ENCODE measurements at places on chromosomes 7 and 10.
A peak's percentile ranks its signal among the peaks of the same experiment; 100 is the strongest.

DNA sequence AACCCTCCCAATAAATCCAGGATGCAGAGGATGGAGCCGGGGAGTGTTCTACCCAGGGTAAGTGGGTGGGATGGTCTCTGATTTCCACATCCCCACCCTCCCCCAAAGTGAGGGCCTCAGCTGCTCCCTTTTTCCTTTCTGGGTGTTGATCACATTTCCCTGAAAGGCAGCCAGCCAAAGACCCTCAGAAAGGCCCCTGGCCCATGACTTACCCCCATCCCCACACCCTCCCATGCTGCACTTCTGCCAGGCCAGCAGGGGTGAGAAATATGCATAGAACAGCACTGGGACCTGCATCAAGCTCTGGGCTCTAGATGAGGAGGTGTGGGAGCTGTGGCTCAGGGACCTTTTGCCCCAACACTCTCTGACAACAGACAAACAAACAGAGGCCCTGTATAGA is 927.3 kb upstream of the ZNF722 start:
- no peak for DNase-seq

DNA sequence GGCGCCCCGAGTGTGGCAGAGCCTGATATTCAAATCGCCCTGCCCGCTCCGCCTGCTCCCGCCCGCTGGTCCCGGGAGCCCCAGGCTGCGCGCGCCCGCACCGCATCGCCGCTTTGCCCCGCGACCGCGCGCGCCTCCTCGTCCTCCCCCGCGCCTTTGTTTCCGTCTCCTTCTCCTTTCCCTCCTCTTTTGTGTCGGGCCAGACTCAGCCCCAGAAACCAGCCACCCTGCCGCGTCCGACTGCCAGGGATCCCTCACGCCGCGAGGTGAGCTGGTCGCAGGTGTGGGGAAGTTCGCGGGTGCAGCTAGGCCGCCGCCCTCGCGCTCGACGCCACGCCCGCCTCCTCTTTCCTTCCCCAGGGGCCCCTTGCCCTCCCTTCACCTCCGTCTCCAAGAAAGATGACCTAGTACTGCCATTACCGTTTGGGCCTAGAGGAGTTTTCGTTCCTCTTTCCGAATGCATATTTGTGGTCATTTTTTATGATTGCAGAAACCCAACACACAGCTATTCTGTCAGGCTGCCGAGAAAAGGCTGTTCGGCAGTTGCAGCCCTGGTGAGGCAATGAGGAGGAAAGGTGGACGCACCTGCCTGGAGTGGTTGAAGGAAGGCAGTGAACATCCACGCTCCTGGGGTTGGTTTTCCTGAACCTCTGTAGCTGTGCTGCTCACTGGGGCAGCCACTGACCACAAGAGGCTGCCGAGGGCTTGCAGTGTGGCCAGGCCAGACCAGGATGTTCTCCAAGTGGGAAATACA is 107.3 kb downstream of the SNX10 start:
- peak; percentile 43 for DNase-seq

GRCh38 chr10:44975431-44976331 is 2.9 kb downstream of the DEPP1 start:
- no peak for DNase-seq

- no peak for DNase-seq
Measured at GRCh38 chr7:147062897-147063296, 946.3 kb downstream of the CNTNAP2 start.

DNA sequence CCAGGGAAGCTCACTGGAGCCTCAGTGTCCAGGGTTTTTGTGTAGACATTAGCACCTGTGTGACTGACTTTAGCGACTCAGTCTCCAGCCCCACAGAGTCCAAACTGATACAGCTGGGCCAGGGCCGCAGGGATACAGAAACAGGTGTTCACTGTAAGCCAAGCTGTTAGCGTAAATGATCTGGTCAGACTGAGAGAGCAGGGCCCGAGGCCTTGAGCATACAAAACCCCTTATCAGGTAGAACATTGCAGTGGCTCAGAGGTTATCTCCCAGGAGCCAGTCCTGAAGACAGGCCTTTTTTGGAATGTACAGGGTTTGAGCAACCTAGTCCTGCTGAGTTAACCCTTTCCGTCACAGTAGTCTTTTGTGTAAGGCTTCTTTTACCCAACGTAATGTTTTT is 25.0 kb downstream of the LHPP start:
- DNase-seq: no peak

- peak; percentile 20 for DNase-seq
Measured at GRCh38 chr7:106462365-106462859, 177.6 kb upstream of the NAMPT start.

- no peak for DNase-seq
Measured at GRCh38 chr7:104816537-104816936, 197.5 kb upstream of the KMT2E start.

DNA sequence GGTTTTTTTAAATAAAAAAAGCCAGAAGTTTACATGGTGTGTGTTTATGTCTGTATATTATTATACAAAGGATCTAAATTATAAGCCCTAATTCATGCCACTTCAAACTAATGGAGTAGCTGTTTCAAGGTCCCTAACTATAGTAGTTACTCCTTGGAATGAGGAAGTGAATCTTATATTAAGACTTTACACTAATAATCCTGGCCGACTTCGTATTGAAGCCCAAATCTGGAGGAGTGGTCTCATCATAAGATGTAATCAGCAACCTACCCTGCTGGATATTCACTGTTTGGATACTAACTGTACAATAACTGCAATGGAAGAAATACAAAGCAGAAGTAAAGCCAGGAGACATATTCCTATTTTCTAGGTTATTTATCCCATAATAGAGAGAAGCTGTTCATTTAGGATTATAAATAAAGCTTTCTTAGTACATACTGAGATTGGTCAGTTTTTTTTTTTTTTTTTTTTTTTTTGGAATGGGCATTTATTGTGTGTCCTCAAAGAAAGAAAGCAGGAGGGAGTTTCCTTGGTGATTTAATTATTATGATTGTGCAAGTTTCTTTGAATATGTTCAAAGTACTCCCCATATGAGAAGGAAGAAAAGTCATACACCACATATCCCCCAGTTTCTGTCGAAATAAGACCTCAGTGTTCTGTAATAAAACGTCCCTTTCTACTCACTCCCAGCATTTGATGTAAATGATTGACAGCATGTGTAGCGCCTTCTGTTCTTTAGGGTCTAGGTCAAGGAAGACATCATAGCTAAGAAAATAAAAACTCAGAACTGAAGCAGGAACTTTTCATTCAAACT is 397.8 kb downstream of the EXOC4 start:
- no peak for DNase-seq

DNA sequence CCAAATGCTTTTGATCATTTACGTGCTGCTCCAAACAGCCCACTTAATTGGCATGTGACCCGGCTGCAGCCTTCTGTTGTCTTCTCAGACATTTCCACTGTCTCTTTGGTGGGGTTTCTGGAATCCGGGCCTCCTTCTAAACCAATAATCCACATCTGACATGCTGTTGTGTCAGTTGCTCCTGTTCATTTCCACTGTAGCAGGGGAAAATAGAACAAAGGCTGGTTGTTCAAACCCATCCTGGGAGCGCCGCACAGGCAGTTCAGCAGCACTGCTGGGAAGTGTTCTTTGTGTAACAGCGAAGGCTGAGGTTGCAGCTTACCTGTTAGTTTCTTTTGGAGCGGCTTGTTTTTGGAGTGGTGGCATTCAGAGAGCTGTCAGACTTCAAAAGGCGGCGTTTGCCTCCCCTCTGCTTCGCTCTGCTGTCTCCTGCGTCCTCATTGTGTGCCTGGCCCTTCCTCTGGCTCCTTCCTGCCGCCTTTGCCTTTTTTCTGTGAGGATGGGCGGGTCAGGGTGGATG is 149.4 kb downstream of the SNX10 start:
- no peak for DNase-seq

GRCh38 chr10:22698941-22699440 is 15.4 kb downstream of the PIP4K2A start:
- no peak for DNase-seq

GRCh38 chr7:100894860-100895700 is 608 bp downstream of the ACHE start:
- no peak for DNase-seq

DNA sequence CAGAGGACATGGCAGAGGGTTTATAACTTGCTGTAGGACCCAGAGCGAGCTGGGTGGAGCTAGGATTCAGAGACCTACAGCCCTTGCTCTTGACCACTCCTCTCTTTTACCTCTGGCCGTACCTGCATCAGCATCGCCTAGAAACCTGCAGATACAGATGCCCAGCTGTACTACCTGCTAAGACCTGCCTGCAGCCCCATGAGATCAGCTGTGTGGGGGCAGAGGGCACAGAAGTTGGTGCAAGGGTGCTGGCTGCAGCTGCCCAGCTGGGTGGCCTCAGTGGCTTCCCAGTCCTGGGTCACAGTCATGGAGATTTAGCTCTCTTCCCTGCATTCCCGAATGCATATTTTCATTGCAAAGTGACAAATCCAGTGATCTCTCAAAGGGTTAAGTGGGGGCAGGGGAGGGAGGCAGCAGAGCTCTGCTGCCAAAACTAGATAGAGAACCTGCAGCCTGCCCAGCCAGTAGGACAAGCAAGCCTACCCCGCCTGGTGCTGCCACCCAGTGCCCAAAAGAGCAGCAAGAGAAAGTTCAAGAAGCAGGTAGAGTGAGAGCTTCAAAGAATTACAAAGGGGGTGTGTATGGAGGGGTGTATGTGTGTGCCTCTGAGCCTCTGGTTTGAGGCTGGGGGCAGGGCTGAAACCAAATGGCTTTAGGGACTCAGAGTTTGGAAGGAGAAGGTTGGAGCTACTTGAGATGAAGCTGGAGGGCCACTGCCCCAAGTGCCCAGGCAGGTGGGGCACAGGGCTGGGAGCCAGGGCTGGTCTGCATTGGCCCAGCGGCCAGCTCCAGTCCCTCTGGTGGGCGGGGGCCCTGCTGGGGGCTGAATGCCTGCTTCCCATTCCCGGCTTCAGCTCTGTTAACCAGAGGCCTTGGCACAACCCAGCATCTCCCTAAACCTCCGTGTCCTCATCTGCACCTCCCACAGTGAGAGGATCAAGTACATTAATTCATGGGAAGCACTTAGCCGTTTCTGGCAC is 6.9 kb downstream of the FAM241B start:
- DNase-seq: no peak

DNA sequence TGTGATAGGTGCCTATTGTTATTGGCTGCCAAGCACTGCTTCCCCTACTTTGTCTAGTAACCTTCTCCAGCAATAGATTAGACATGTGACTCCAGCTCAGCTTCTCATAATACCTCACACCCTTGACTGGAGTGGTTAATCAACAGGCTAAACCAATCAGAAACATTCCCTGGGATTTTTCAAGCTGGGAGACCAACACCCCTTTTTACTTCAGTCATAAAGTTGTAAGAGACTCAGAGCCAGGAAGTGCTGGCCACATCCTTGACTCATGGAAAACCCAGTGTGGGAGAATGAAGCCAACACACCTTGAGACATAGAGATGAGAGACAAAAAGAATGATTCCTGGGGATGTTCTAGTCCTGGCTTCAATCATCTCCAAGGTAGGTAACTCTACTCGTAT is 62.6 kb upstream of the HECTD2 start:
- no peak for DNase-seq

- DNase-seq: no peak
Measured at GRCh38 chr7:84144480-84144879, 50.1 kb downstream of the SEMA3A start.

DNA sequence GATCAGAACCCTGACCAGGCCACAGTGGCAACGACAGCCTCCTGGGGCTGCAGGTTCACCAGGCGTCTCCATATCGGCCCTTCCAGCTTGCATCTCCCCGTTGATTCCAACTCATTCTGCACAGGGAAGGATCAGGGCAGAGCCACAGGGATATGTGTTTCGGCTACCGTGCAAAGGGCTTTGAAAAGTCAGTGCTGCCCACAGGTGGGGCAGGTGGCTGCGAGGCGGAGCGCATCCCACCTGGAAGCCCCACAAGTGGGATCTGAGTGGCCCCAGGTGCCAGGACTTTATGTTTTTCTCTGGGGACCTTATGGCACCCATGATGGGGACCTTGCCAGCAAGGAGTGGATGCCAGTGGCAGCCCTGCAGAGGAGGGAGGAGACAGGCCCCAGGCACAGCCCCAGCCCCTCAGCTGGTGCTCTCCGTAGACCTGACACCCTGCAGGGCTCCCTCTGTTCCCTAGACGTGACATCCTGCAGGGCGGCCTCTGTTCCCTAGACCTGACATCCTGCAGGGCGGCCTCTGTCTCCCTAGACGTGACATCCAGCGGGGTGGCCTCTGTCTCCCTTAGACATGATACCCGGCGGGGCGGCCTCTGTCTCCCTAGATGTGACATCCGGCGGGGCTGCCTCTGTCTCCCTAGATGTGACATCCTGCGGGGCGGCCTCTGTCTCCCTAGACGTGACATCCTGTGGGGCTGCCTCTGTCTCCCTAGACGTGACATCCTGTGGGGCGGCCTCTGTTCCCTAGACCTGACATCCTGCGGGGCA is 189.4 kb downstream of the ELFN1 start:
- DNase-seq: no peak

DNA sequence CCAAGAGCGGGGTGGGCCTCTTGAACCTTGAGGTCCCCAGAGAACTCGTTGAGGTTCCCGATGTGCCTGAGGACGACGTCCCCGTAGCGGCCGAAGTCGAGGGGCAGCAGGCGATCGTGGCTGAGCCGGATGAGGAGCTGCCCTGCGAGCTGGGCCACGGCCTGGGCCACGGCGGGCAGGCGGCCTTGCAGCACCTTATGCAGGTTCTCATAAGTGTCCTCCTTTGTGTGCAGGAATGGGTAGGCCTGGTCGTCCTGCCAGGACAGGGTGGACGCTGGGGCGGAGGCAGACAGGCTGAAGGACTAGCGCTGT is 14.2 kb downstream of the TFR2 start:
- DNase-seq: no peak

GRCh38 chr7:151851782-151852181 is 25.1 kb downstream of the PRKAG2 start:
- no peak for DNase-seq

DNA sequence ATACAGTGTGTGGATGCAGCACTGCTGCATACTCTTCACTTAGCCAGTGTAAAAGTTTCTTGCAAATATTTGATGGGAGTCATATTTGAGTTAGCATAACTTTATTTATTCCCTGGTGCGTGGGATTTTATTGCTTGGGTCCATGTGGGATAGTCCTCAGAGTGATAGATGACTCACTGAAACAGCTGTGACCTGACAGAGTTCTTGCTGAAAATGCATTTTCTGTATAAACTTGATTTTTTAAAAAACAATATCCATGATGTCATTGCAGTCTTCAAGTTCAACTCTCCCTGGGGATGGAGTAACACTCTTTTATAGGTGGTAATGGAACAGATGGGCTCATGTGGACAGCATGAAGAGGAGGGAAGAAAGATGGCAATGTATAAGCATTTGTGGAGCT is 310.0 kb downstream of the PPP1R3A start:
- DNase-seq: no peak

All from putamen (tissue), 1 donor.